T-helper 22 cell (primary cell): ENCODE measurements at places on chromosomes 6 and 20.

DNA sequence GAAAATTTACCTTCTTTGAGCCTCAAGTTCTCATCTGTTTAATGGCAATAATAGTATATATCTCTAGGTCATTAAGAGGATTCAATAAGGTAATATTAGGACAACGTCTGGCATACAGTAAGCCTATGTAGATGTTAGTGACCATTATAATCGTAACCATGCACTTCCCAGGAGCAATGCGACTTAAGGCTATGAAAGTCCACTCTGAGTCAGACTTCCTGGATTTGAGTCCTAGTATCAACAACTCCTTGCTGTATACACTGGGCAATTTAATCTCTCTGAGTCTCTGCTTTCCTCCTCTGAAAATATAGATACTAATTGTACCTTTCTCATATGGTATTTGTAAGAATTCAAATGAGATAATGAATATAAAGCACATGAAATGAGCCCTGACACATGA is 168.1 kb upstream of the HDDC2 start:
- no peak for DNase-seq

GRCh38 chr6:134381959-134382358 is 64.0 kb upstream of the SGK1 start:
- DNase-seq: no peak

GRCh38 chr6:12717356-12717755 is 789 bp downstream of the PHACTR1 start:
- no peak for DNase-seq

- DNase-seq: no peak
Observed at GRCh38 chr6:150734235-150734634, 131.3 kb upstream of the MTHFD1L start.

- DNase-seq: no peak
Observed at GRCh38 chr6:87171938-87172633, 16.7 kb downstream of the ZNF292 start.

DNA sequence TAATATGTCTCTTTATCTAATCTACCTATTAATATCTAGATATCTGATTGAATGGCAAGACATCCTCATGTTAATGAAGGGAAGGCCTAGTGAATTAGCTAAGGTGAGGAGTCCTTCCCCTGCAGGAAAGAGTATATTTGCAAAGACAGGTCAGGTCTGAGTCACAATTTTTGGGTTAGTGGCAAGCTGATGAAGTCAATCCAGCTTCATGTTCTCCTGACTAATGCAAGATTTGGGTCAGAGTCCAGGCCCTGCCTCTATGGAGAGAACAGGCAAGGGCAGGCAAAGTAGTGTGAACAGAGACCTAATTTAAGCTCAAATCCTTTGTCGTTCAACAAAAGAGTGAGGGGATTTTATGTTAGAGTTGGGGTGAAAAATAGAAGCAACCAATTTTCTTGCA is 496.7 kb downstream of the BMP2 start:
- no peak for DNase-seq

- no peak for DNase-seq
Observed at GRCh38 chr6:139153855-139154254, 19.0 kb downstream of the HECA start.

GRCh38 chr6:165850434-165851019 is 187.5 kb upstream of the PDE10A start:
- no peak for DNase-seq

- no peak for DNase-seq
Observed at GRCh38 chr20:44494266-44494665, 18.6 kb downstream of the TTPAL start.

DNA sequence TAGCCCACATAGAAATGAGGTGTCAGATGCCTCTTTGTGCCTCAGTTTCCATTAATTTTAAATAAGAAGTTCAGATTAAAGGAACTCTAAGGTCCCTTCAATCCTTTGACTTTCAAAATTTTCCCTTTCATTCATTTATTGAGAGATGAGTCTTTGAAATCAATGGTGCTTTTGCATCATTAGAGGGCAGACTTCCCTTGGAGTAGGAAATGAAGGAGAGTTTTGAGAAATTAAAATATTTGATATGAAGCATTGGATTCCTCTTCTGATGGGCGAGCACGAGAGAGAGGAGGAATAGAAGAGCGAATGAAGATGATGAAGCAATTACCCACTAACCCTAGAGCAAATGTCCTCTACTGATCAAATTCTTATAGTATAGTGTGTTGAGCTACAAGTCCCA is 105.7 kb downstream of the EDN1 start:
- no peak for DNase-seq

DNA sequence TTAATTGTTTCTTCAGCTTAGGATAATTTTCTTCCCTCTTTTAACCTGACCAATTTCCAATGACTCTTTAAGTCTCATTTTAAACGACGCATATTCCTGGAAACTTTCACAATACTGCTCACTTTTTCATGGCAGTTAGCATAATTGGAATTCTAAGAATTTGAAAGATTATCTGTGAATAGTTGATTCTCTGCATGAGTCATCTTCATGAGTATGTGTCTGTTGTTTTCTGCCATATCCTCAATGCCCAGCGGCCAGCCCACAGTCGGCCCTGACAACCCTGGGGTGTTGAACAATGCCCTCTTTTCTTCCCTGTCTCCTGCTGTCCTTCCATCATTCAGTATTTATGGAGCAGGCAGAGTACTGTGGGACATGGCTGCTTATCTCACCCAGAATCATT is 554.2 kb downstream of the CDH26 start:
- no peak for DNase-seq

DNA sequence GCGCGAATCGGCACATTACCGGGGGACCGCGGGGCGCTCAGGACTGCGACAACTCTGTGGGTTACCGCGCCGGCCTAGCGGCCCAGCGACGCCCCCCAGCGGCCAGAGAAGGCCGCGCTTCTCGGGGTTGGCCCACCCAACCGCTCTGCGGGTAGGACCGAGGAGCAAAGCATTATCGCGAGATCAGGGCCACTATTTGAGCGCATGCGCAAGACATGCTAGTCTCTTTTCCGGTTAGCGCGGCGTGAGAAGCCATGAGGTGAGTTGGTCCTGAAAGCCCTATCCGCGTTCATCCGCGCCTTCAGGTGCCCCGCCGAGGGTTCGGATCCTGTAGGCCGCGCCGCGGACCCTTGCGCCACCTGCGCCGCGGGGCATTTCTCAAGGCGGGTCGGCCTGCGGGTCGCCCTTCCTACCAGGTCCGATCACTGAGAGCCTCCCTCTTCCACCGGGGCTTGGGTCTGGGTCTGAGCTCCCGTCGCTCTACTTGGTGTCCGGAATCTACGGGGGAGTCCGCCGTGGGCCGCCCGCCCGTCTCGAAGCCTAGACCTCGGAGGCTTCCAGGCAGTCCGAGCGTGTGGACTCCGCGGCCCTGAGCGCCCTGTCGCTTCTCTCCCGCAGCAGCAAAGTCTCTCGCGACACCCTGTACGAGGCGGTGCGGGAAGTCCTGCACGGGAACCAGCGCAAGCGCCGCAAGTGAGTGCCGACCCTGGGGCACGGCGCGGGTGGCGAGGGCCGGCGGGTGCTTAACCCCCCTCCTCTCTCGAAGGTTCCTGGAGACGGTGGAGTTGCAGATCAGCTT is at the start of gene RPL10A:
Gene RPL10A, plus strand, starts transcription at position 221 of the 799 bp plus-strand sequence. Its CDS starts 34 bp downstream, at position 255.
- peak; percentile 91 for DNase-seq
